NCI-H2081 treated with DMSO at 0.1 percent for 48 hours (cell line): ENCODE measurements at places on chromosomes 2 and 18.

GRCh38 chr2:220076734-220077133, 449.3 kb downstream of the SLC4A3 start:
- no peak for DNase-seq

DNA sequence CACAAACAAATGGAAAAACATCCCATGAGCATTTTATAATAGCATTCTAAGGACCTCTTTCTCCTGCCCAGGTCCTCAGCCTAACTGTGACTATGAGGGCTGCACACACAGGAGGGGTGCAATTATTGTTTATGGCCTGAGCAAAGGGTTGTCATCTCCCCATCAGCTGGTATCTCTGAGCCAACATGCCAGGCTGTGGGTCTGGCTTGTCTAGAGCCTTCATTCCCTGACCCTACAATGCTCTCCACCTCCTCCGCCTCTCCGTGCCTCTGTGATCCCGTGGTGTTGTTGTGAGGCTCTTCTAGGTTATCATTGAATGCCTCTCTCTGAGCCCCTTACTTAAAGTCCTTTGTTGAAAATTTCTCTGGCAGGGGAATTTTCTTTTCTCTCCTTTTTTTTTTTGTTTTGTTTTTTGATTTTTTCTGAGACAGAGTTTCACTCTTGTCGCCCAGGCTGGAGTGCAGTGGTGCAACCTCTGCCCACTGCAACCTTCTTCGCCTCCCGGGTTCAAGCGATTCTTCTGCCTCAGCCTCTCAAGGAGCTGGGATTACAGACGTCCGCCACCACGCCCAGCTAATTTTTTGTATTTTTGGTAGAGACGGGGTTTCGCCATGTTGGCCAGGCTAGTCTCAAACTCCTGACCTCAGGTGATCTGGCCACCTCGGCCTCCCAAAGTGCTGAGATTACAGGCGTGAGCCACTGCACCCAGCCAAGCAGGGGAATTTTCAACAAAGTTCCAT, 126.4 kb downstream of the SMAD7 start:
- no peak for DNase-seq

GRCh38 chr2:127576433-127577207, 41.1 kb downstream of the MYO7B start:
- DNase-seq = no peak

- no peak for DNase-seq
Observed at GRCh38 chr2:28305202-28305601, 87.5 kb upstream of the FOSL2 start.

- no peak for DNase-seq
Observed at GRCh38 chr2:235527806-235528469, 34.1 kb downstream of the AGAP1 start.

DNA sequence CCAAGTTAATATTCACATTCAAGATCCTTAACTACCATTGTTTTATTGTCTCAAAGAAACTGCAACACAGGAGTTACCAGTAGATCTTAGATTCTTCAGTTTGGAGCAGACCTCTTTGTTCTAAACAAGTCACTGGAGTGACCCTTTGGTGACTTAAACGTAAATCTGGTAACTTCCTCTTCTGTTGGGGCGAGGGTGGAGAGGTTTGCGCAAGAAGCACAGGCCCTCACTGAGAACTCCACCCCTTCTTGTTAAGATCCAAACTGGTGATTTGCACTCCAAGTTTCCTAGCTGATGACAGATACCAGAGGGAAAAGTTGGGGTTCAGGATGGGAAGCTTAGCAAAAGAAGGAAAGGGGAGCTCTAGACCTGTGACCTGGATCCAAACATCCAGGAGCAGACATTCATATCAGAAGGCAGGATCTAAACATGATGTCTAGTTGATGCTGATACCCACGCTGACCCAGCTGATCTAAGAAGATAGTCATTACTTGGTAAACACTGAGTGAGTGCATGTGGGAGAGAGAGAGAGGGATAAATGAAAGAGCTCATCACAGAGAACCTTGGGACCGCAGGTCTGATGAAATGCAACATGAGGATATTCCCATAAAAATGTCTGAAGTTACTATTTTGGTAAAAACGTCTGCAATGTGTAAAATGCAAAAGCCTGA, 256.0 kb downstream of the CDH20 start:
- DNase-seq = no peak

DNA sequence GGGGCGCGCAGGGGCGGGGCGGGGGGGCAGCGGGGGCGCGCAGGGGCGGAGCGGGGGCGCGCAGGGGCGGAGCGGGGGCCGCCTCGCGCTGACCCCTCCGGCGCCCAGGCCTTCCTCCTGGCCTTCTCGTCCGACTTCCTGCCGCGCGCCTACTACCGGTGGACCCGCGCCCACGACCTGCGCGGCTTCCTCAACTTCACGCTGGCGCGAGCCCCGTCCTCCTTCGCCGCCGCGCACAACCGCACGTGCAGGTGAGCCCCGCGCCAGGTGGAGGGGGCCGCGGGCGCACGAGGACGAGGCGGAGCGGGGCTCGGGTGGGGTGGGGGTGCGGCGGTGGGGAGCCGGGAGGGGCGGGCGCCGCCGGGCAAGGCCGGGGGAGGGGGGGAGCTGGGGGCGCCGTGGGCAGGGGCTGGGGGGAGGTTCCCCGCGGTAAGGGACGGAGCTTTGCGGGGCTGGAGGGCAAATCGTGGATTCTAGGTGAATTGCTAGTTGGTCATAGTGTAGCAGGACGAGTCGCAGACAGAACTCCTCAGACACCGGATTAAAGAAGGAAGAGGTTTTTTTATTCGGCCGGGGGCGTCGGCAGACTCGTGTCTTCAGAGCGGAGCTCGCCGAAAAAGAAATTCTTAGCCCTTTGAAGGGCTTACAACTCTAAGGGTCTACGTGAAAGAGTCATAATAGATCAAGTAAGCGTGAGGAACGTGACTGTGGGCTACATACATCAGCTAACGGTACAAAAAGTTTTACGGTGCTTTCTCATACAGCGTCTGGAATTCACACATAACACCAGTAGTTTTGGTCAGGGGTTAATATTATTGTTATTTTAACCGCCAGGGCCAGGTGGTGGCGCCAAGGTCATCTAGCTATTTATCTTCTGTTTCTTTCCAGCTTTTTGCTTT, 29.9 kb downstream of the ANO7 start:
- DNase-seq = no peak

DNA sequence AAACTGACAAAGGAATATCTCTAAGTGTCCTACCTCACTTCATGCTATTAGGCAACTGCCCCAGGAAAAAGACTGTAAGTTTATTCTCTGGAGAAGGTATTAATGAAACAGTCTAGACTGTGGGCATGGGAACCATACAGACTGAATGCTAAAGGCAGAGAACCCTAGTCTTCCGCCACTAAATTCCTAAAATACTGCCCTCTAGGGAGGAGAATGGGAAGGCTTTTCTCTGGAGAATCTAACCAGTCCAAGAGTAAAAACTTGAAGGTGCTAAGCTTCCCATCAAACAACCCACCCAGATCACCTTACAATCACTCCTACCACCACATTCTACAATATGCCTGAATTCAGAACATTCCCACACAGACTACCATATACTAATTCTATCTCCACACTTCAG, 3.4 kb downstream of the SRBD1 start:
- no peak for DNase-seq

- no peak for DNase-seq
Observed at GRCh38 chr2:71526141-71526540, 72.8 kb downstream of the DYSF start.

- DNase-seq = no peak
Observed at GRCh38 chr2:145411493-145411892, 891.6 kb upstream of the ZEB2 start.

- DNase-seq = no peak
Observed at GRCh38 chr2:48116497-48116896, 210.2 kb upstream of the FBXO11 start.

- DNase-seq = no peak
Observed at GRCh38 chr2:28035816-28036215, 145.3 kb downstream of the BABAM2 start.

DNA sequence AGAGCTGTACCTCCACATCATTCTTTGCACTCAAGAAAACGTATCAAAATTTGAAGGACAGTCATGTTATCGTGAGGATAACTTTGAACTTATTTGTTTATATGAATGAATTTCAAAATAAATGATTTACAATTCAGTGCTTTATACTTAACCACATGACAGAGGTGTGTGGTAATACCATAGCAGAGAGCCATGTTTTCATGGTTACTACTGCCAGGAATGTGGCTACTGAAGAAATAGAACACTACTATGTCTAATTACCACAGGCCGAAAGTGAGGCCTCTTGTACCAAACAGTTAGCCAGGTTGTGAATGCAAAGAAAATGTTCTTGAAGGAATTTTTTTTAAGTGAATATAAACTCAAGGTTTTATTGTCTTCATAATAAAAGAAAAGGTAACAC, 49.2 kb downstream of the AAK1 start:
- DNase-seq = no peak

DNA sequence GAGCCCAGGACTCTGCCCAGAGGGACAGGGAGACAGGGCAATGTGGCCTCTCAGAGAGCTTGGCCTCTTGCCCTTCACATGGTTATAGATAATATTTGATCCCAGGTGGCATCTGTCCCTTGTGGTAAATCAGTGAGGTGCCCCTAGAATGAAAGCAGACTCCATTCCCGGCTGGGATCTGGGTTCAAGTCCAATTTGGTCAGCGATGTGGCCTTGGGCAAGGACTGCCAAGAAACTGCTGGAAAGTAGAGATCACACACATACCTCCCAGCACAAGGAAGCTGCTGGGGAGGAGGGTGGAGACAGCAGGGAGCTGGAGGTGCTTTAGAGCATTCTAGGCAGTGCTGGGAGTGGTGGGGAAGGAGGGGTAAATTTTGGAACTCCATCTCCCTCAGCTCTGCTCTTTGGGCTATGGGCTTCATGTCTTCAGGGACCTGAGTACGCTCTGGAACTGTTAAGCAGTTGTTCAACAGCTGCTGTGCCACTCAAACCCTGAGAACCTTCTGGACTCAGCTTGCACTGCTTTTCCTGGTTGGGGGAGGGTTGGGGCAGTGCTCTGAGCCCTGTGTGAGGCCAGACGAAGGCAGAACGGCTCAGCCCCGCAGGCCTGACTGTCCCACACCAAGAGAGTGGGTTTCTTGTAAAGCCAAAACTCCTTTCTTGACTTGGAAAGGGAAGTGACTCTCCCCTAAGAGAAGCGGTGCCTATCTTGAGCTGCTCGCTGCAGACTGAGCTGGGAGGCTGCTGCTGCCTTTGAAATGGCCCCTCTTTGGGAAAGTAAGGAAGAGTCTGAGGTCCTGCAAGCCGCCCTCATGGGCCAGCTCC, 23.0 kb downstream of the INPP5D start:
- no peak for DNase-seq

- DNase-seq = no peak
Observed at GRCh38 chr2:7438855-7439254, 521.6 kb downstream of the RNF144A start.

- DNase-seq = no peak
Observed at GRCh38 chr2:41847744-41848441, 199.9 kb upstream of the PKDCC start.

GRCh38 chr2:230891064-230891463, 26.3 kb downstream of the ITM2C start:
- DNase-seq = no peak

- no peak for DNase-seq
Observed at GRCh38 chr18:23114171-23114881, 21.0 kb upstream of the CABLES1 start.

- no peak for DNase-seq
Observed at GRCh38 chr18:5693699-5694294, 150.0 kb upstream of the EPB41L3 start.

- no peak for DNase-seq
Observed at GRCh38 chr2:161134547-161135518, 25.4 kb upstream of the TANK start.

DNA sequence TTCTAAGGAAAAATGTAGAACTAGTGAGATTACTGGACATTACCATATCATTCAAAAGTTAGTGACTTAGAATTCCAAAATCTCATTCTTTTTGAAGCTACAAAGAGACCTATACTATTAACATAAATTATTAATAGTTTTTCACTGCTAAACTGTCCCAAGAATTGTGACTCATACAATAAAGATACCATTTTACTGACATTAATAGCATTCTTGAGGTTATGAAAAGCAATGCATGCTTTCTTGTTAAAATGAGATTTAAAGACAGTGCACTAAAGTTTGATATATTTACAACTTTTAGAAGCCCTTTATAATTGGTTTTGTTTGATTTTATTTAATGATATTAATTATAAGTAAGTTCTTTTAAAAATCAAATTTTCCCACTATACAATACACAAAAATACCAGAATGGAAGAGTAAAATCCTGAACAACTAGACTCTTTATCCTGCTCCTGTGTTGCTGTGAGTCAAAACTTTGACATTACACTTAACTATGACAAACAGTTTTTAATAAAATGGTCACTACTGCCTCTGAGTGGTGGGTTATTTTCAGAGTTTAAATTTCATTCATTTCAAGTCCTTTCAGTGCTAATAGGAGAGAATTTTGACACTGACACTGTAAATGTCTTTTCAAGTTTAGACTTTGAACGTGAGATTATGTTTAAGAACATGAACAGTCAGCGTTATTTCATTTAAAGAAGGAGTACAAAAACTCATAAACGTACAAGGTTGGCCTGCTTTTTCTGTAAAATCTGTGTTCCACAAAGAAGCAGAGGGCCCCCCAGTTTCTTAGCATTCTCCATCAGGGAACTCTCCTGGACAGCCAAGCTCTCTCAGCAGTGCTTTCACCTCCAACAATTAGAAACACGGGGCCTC, 54.5 kb downstream of the FAM124B start:
- DNase-seq = no peak

- DNase-seq = no peak
Observed at GRCh38 chr18:686339-687111, 25.9 kb downstream of the ENOSF1 start.

GRCh38 chr18:68915061-68915460, 117.2 kb downstream of the CCDC102B start:
- DNase-seq = no peak

DNA sequence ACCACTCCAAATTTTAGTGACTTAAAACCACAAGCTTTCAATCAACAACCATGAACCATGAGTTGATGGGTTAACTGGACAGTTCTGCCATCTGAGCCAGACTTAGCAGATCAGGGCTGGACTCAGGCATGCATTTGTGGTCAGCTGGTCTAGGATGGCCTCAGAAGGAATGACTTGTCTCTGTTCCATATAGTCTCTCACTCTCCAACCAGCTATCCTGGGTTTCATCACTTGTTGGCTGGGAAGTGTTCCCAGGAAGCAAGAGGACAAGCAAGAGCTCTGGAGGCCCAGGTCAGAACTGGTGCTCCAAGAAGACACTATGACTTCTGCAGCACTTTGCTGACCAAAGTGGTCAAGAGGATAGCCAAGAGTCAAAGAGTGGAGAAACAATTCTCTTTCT, 17.5 kb upstream of the MAP3K20 start:
- DNase-seq = no peak

DNA sequence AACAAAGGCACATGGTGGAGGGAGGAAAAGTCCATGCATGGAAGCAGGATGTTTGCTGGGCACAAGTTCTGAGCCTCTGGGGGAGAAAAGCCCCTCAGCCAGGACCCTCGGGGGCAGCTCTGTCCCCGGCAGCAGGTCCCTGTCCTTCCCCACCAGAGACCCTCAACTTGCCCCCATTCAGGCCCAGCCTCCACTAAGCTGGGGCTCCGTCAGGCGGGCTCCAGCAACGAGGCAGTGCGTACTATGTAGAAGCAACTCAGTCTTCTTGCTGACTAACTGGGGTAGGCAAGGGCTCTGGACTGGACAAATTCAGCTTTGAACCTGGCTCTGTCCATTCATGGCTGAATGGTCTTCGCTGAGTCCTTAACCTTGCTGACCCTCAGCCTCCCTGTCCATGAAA, 23.0 kb downstream of the CFAP65 start:
- no peak for DNase-seq

- DNase-seq = no peak
Observed at GRCh38 chr2:23637011-23637778, 252.2 kb downstream of the KLHL29 start.

GRCh38 chr18:997499-997898, 92.8 kb downstream of the ADCYAP1 start:
- no peak for DNase-seq

- DNase-seq = no peak
Observed at GRCh38 chr18:64401268-64402060, 252.6 kb upstream of the LINC00305 start.
